Activated CD8-positive, alpha-beta memory T cell treated with anti-CD3 and anti-CD28 coated beads for 4 hours (primary cell): ENCODE measurements at places on chromosomes 3 and 15.

- DNase-seq = no peak
Measured at GRCh38 chr15:57227166-57227565, 149.1 kb upstream of the CGNL1 start.

- DNase-seq = no peak
Measured at GRCh38 chr3:192409838-192410683, 317.3 kb downstream of the FGF12 start.

GRCh38 chr15:65824031-65824743, 32.1 kb upstream of the DENND4A start:
- no peak for DNase-seq

GRCh38 chr15:69685512-69686452, 233.2 kb downstream of the RPLP1 start:
- DNase-seq = no peak

DNA sequence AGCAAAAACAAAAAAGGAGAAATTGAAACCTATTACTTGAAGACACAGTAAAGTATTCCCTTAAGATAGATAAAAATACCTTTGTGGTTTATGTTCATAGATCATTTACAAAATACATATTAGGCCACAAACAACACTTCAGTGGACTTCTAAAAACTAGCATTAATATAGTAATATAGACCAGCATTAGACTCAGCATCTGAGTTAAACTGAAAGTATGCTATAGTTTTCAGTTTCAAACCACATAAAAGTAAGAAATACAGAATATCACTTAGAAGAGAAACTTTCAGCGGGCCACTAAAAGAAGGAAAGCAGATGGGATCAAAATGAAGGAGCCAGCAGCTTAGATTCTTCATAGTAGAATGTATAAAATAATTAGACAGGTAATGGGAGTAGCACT, 86.6 kb downstream of the MSL2 start:
- no peak for DNase-seq

DNA sequence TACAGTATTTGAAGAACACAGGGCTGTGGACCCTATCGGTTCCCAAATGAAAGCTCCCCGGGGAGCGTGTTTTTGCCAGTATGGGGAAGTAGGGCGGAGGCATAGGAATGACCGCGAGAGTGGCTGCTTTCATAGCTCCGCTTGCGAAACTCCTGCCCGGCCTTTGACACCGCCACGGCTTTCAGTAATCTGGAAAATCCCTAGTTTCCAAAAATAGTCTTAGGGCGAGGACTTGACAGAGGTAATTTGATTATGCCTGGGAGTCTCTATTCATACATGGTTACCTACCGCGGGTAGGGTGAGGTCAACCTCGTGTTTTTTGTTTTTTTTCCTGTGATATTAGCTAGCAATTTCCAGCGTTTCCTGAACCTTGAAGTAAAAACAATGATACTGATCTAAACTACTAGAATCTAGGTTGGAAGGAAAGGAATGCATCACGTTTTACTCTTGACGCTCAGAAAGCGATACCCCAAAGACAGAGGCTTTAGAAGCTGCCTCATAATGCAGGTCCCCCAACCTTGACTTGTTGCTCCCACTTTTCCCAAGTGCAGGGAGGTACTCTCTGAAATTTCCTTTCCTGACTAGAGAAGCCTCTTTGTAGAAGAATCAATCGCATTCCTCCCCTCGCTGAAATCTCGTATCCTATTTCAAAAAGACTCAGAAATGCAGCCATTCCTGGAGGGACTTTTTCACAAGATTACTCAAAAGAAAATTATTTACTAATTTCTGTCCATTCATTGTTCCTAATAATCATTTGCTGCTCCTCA, 894 bp upstream of the CCNL1 start:
- peak; percentile 43 for DNase-seq

DNA sequence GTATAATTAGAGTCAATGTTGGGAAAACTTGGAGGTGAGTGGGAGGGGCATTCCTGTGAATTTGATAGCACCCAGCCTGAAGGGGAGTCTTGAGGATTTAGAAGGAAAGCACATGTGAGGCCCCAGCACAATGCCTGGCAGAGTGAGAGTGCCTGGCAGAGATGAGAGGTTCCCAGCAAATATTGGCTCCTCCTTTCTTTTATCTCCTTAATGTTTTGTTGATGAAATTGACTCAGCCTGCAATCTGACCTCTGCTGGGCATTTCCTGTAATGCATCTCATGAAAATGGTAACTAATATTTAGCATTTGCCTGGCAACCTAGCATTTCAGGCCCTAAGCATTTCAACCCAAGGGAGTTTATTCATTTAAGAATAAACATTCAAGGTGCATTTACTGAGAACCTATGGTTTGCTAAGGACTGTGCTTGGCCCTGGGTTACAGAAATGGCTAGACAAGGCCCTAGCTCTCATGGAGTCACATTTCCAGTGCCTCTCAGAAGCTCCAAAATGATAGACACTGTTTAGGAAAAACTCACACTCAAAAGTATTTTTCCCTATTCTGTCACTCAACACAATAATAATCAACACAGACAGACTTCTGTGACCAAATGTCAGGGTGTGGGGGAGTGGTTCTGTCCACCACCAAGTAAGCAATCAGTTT, 19.0 kb downstream of the PDHB start:
- DNase-seq = peak; percentile 4
